NCI-H187 (cell line): ENCODE measurements at places on chromosomes 11 and 22.
A peak's percentile ranks its signal among the peaks of the same experiment; 100 is the strongest.

DNA sequence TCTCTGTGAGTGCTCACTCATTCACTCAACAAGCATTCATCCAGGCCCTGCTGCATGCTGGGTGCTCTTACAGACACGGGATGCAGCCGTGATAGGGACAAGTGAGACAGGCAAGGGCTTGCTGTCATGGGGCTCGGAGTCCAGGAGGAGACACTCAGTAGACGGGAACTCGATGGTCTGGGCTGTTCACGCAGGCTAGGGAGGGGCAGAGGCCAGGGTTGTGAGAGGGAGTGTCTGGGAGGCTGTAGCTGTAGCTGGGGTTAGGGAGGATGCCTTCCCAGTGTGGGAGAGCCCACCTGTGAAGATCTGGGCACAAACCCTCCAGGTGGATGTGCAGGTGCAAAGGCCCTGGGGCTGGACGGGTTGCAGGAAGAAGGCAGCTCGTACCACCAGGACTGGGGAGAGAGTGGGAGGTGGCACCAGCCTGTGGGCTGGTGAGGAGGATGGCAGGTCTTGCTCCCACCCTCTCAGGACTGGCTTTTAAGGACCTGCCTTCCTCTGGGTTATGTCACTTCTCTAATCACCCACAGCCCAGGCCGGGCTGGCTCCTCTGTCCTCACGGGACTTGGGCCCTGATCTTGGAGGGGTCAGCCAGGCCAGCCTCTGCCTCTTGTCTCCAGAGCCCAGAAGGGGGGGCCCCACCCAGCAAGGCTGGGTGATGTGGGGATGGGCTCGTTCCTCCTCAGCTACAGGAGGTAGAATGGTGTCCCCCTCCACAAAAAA, 24.1 kb downstream of the FGF4 start:
- no peak for DNase-seq

DNA sequence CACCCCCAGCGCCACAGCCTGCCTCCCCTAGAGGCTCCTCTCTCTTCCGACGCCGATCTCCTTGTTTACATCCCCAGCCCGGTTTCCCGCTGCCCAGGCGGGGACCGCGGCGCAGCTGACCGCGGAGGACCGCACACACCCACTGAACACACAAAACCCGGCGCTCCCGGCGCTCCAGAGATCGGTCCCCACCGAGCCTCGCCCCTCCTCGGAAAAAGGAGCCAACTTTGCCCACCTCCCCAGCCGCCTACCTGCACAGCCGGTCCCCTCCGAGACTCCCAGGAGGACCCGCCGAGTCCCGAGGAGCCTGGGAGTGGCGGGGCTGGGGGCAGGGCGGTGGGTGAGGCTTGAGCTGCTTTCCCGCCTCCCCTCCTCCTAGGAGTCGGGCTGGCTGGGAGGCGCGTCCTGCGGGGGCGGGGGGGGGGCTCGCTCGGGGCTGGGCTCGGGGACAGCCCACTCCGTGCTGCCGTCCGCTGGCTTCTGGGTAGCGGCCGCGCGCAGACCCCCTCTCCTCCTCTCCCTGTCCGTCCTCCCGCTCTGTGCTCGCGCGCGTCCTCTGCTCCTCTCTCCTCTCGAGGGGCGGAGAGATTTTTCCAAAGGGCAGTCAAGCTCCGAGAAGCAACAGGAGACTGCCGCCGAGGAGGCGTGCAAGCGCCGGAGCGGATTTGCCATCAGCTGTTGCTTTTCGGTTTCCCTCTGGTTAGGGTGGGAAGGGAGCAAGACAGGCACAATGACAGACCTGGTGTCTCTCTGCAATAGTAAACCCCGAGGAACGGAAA, at the start of gene FXYD6:
Gene FXYD6 (minus strand): TSS at position 318 of the 779 bp plus-strand sequence. CDS start 33,882 bp downstream, outside the sequence.
- no peak for DNase-seq

DNA sequence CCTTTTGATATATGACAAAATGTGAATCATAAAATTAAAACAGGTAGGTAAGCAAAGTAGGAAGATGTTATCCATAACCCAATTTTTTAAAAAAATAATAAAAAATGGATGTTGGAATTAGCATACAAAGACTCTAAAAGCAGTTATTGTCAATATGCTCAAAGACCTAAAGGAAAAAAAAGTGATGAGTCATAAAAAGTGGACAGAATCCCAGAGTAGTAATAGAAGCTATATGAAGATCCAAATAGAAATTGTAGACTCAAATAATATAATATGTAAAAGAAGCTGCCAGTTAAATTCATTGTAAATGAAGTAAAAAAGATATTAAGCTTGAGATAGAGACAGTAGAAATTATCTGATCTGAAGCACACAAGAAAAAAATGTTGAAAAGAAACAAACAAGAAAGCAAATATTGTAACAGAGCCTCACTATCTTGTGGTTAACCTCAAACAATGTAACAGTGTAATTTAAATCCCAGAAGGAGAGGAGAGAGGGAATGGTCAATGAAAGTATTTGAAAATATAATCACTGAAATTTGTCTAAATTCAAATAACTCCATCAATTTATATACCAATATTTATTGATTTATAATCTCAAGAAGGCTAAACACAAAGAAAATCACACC, 773.4 kb upstream of the RAG2 start:
- no peak for DNase-seq

GRCh38 chr11:107924306-107924705, 3.9 kb upstream of the RAB39A start:
- no peak for DNase-seq

GRCh38 chr22:33400061-33400840, 342.1 kb upstream of the SYN3 start:
- no peak for DNase-seq

- DNase-seq: no peak
Observed at GRCh38 chr11:44773351-44773965, 46.7 kb downstream of the TSPAN18 start.

DNA sequence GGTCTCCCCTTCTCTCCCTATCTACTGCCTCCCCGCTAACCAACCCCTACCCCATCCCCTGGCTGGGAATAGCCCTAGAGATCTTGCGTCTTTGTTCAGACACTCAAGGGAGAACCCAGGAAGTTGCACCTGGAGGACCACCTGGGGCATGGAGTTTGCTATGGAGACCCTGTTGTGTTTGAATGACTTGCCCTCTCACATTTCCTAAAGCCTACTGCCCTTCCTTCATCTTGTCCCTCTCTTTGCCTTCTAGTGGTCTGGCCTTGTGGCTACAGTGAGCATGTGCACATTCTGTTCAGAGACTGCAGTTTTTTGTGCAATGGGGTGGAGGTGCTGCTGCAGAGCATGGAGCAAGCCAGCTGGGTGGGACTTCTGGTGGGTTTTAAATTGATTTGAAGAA, 42.5 kb downstream of the ZNRF3 start:
- DNase-seq: no peak

- DNase-seq: no peak
Observed at GRCh38 chr11:34176751-34177209, 71.4 kb downstream of the NAT10 start.

GRCh38 chr11:114820621-114821020, 142.3 kb downstream of the NXPE2 start:
- no peak for DNase-seq

DNA sequence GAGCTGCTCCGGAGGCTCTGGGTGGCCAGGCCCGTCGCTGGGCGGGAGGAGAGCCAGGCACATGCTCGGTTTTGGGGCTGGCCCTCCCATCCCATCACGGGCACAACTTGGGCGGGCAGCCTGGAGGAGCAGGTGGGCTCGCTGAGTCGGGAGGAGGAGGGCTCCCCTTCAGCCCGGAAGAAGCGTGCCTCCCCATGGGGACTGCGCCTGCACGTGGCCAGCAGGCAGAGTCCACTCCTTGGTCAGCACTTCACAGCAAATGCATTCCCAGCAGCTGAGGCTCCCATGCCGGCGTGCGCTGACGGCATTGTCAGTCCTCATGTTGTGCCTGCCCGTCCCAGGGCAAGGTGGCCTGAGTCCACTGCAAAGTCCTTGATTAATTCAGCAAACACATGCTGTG, 1281.7 kb downstream of the BRD1 start:
- no peak for DNase-seq

DNA sequence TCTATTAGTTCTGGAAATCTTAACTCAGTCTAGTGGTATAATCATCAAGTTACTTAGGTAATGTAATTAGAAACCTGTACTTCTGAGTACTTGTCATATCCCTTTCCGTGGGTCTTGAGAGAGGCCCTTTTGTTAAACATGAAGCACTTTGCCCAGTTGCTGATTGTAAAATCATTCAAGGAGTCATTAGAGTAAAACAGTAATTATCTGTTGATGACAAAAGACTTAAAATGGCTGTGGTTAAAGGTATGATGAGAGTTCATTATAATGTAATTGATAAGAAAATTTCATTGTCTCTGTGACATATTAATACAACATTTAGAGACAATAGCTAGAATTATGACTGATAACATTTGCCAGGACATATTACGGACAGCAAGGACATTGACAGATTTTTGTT, 34.3 kb downstream of the PRR5L start:
- DNase-seq: no peak

DNA sequence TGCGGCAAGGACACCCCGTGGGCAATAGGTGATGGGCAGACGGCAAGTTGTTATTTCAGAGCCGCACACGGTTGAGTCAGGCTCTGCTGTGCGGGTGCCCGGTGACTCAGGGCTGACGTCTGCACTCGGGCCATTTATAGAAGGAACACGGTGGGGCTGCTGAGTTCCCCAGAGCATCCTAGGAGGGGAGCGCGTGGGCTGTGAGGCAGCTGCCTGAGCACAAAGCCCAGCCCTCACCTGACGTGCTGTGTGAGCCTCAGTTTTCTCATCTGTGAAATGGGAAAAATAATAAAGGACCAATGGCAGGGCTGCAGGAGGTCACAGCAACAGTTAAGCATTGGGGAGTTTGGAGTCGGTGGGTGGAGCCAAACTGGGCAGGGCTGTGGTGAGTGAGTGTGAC, 11.3 kb upstream of the RHOD start:
- no peak for DNase-seq

DNA sequence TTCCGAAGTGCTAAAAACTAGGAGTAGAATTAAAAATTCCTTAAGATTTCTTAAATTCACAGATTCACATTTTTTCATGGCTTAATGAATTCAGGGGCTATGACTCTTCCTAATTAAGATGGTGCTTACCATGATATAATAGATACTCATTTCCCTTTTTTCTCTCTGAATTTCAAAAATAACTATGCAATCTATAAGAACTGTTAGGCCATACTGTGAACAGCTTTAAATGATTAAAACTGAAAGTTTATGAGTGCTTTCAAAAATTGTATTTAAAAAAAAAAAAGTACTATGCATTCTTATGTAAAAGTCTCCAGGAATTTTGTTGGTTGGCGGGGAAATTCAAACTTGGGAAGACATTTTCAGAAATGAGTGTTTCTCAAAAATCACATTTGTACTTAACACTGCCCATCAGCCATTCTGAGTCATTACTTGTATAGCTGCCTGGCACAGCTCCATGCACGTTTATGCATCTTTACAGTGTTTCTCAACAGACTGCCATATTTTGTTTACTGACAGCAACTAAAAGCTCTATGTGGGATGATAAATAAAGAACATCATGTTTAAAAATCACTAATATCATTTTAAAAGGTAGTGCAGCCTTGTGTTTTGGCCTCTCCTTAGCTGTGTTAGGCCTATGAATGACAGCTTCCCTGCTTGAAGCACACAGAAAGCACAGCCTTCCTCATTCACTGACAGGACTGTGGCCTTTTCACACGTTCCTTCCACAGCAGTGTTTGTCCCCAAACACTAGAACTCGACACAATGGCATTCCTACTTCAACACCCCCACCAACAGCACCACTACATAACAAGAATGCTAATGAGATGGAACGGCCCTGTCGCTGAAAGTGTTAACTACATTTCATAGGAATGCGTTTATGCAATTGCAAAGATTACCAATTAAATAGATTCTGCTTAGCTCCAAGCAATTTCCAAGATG, 131.4 kb downstream of the DCDC1 start:
- no peak for DNase-seq

DNA sequence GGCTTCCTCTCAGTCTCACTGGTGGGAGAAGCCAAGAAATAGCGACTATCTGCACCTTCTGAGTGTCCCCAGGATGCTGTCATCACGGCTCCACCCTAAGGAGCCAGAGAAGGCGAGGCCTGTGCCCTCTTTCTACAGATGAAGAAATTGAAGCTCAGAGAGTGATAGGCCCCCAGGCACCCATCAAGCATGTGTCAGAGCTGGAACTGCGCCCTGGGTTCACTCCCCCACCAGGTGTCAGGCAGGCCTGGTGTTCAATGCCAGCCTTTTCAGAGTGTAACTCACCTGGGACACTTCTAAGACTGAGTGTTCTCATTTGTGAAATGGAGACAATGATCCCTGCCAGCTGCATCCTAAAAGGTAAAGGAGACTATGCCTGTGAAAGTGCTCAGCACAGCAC, 127.3 kb upstream of the SEZ6L start:
- DNase-seq: peak; percentile 16

DNA sequence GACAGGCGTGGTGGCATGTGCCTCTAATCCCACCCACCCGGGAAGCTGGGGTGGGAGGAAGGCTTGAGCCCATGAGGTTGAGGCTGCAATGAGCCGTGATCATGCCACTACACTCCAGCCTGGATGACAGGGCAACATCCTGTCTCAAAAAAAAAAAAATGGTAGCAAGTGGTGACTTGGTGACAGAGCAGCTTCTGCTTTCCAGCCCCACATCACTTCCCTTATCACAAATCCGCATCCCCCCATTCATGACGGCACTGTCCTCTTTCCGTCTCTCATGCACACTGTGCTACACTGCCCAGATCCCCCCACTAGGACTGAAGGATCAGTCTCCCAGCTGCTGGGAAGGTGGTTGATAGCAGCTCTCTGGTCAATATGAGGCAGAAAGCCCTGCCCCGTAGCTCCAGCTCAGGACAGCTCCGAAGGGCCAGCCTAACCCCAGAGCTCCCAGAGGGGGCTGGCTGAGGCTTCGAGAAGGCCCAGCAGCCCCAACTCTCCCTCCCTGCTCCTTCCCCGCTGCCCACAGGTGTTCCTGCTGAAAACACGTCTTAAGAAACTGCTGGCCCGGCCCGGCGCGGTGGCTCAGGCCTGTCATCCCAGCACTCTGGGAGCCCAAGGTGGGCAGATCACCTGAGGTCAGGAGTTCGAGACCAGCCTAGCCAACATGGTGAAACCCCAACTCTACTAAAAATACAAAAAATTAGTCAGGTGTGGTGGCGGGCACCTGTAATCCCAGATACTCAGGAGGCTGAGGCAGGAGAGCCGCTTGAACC, 15.9 kb downstream of the PGA5 start:
- no peak for DNase-seq

GRCh38 chr11:11847082-11847481, 5.3 kb downstream of the USP47 start:
- DNase-seq: no peak

GRCh38 chr11:85182441-85183387, 444.4 kb downstream of the DLG2 start:
- no peak for DNase-seq

DNA sequence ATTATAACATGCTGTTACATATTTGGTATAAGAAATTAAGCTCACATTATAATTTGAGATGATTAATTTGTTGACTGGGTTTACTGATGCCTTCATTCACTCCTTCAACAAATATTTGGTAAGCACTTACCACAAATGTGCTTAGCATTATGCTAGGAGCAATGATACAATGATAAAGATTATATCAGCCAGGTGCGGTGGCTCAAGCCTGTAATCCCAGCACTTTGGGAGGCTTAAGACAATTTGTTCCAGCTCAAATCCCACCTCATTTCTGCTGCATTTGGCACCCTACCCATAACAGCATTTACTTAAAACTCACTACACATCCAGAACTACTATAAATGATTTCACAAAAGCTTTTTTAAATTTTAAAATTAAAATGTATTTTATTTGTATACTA, 1263.6 kb upstream of the RAG2 start:
- no peak for DNase-seq

GRCh38 chr22:26499188-26499703, 13.0 kb downstream of the TFIP11 start:
- DNase-seq: no peak

GRCh38 chr22:17119481-17120202, 1.5 kb downstream of the TMEM121B start:
- DNase-seq: no peak

GRCh38 chr11:64203421-64204079, 3.0 kb upstream of the FERMT3 start:
- no peak for DNase-seq
